NCI-H2171 treated with DMSO at 0.1 percent for 48 hours (cell line): ENCODE measurements at places on chromosomes 5 and 9.

DNA sequence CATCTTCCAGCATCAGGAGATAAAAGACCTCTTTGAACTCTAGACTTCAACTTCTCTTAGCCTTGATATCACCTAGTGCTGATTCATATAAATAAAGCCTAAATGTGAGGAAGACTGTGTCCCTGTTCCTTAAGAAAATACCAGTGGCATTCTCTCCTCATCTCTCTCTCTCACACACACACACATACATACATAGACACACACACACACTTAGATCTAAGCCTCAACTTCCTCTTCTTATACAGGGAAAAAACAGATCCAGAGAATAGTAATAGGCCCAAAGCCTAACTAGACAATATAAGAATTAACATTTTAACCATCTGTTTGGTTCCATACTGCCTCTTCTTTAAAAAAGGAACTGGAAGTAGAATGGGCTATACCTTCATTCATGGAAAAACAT lies 195.3 kb upstream of the NR4A3 start:
- no peak for DNase-seq

GRCh38 chr5:140488914-140489313 lies 58.5 kb upstream of the EIF4EBP3 start:
- DNase-seq, result no peak

DNA sequence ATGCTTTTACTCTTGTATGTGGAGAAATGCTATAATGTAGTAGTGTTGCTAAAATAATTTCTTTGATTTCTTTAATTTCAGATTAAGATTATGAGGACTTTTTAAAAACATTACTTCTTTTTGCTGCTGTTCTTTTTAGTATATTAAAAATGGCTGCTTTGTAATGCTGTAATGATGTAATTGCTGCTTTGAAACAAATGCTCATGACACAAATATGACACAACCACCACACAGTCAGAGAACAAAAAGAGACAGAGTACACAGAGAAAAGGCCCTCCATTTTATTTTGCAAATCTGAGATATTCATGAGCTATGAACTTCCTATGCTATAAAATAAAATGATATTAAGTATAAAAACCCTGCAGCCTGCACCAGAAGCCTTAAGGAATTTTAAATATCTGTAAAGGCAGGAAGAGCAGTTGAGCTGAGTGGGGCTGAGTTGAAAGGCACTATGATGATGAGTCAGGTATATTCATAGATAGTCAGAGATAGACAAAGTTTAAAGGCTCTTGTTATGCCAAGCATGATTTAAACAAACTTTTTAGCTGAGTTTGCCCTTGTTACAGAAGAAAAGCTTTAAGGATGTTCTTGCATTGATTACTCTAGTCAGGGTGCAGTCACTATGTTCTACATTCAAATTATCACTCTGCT lies 5.1 kb upstream of the POU5F2 start:
- DNase-seq, result no peak

- DNase-seq, result no peak
Observed at GRCh38 chr5:78778538-78778937, 130.0 kb upstream of the LHFPL2 start.

- DNase-seq, result no peak
Observed at GRCh38 chr5:765948-766631, 18.4 kb downstream of the ZDHHC11B start.

- DNase-seq, result no peak
Observed at GRCh38 chr5:139711906-139712224, 63.7 kb downstream of the CXXC5 start.

DNA sequence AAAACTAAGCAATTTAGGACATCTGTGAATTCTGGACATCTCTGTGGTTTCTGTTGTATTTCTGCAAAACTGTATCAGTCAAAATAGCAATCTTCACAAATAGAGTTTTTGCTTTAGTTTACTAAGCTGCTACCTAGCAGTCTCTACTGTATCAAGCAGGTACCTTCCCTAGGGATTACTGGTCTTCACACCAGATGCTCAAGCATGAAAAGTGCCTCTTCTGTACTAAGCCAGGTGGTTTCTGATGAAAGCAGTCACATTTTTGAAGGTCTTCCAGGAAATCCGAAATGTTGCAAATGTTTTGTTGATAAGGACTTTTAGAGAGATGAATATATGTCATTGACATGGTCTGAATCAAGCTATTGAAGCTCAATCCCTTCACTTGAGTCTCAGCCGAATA lies 540.0 kb downstream of the KCTD16 start:
- peak; percentile 52 for DNase-seq

- no peak for DNase-seq
Observed at GRCh38 chr9:969310-970150, 6.9 kb upstream of the DMRT3 start.

- DNase-seq, result no peak
Observed at GRCh38 chr5:62640446-62640845, 61.8 kb downstream of the LRRC70 start.

DNA sequence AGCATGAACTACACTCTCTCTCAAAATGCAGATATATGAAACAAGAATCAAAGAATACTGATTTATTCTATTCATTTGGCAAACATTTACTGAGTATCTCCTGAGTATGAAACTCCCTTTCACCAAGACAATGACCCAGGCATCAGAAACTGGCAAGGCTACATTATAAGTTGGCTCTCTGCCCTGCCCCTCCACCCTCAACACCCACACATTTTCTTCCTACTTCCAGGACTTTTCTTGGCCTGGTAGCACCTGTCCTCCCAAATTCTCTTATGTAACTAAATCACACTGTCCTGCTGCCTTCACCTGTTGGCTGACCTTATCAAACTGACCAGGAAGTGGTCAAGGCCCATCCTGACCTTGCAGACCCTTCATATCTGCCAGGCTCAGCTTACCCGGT lies 3.5 kb downstream of the RASEF start:
- DNase-seq, result no peak
